ENCODE measurements at places on chromosomes 1 and 21. TPM values are rescaled to one million over a fixed set of nuclear protein-coding genes. Genes with fewer than 3 reads are reported as not detected.
A peak's percentile ranks its signal among the peaks of the same experiment; 100 is the strongest.

Gene SPAG17
- total RNA-seq, result 0.23 TPM

Gene OR2L5
- total RNA-seq, result not detected

Gene SYTL1
- total RNA-seq, result 0.91 TPM

Gene SELENON
- 35.3 TPM for total RNA-seq

GRCh38 chr1:205285381-205286101 is 36.0 kb downstream of the NUAK2 start:
- no peaks in the 10 kb centered on the region for H3K27me3 ChIP-seq
- peak overlapping the region; percentile 57 for H3K27ac ChIP-seq
- H3K4me3 ChIP-seq, result no peak overlapping the region

DNA sequence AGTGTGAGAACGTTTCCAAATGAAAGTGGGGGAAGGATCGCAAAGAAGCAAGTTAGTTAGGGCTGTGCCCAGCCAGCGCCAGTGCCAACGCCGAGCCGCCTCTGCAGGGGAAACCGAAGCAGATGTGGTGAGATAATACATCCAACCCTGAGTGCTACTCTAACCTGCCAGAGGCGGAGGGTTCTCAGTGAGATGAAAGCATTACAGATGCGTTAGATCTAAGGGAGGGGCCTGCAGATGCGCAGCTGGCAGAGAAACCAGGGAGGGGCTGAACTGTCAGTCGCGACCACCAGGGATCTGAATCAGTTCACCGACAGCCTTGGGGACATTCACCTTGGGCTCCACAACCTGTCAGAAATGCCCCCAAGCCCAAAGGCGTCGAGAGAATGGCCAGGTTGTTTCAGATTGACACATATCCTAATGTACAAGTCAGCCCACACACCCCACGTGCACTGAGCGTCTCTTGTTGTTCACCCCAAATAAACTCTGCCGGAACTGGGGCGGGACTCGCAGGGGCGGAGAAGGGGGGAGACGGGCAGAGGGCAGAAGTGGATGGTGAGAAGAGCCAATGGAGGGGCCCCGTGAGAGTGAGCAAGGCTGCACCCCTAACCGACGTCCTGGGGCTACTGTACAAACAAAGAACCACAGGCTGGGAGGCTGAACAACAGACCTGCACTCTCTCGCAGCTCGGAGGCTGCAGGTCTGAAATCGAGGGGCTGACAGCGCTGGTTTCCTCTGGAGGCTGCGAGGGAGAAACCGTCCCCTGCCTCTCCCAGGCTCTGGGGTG is 8.7 kb upstream of the UMODL1 start:
- no peak overlapping the region for H3K27ac ChIP-seq
- H3K4me1 ChIP-seq, result peaks cover 9% of the 10 kb centered on the region
- H3K4me3 ChIP-seq, result no peak overlapping the region
- no peaks in the 10 kb centered on the region for H3K36me3 ChIP-seq
- no peaks in the 10 kb centered on the region for H3K27me3 ChIP-seq

- no peak overlapping the region for H3K27ac ChIP-seq
- no peaks in the 10 kb centered on the region for H3K27me3 ChIP-seq
- no peaks in the 10 kb centered on the region for H3K36me3 ChIP-seq
- no peak for DNase-seq
Observed at GRCh38 chr21:14120091-14120734, 90.5 kb downstream of the LIPI start.

DNA sequence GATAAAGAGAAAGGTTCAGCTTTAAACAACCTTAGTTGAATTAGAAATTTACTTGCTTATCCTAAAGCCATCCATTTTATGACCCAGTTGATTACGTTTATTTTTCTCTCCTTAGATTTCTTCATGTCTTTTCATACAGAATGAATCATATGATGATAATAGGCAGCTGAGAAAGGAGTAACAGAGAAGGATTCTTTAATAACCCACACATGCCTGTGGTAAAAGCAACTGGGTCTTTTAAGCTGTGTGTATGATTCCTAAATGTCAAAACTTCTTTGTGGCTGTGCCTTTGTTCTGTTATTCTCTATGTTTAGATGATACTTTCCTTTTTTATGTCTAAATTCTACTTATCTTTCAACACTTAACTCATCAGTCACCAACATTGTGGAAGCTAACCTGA is 626.5 kb downstream of the NCAM2 start:
- H3K27me3 ChIP-seq, result no peaks in the 10 kb centered on the region
- H3K36me3 ChIP-seq, result no peaks in the 10 kb centered on the region
- DNase-seq, result no peak
- no peaks in the 10 kb centered on the region for H3K4me1 ChIP-seq
- no peak overlapping the region for H3K27ac ChIP-seq
- no peak overlapping the region for H3K4me3 ChIP-seq

DNA sequence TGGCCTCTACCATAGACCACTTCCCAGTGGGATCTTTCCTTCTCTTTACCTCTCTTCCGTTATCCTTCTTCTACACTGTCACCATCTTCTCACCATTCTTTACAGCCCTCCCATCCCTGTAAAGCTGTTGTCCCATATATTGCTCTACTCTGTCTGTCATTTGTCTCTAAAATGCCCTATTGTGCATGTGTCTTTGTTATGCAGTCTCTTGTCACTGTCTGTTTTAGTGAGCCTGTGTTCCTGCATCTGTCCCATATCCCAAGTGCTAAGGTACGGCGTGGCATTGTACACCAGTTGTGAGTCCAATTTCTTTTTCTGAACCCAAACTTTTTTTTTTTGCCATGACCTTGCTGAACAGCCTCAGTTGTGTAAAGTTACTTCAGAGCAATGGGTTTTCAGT is 8.8 kb upstream of the ZBTB18 start:
- H3K27me3 ChIP-seq, result no peaks in the 10 kb centered on the region
- H3K36me3 ChIP-seq, result no peaks in the 10 kb centered on the region
- DNase-seq, result no peak
- no peak overlapping the region for H3K4me3 ChIP-seq
- no peak overlapping the region for H3K27ac ChIP-seq

DNA sequence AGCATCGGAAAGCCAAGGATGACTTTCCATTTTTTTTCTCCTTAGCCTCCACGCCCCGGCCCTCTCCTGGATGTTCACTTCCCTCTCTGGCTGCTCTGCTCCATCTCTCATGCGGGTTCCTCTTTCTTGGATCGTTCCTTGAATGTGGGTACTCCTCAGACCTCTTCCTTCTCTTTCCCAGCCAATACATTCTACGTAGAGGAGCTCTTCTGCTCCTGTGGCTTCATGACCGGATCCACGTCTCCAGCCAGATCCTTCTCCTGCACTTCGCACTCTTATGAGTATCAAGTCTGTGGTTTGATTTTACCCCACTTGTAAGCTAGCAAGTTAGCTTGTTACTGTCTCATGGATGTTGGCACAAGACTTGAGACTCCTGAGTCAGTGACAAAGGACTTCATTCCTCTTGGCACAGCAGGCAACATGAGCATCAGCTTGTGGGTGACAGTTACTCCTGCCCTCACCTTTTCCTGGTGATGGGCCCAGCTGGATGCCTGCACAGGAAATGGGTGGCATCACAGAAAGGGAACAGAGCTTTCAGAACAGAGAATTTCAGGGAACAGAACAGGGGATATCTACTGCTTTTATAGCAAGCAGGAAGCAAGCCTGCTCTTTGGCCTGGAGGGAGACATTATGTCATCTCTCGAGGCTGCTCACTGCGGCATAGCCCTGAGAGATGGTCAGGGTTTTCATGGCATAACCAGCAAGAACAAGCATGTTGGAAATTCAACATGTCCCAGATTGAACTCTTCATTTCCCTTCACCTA is 100.1 kb upstream of the KIF26B start:
- H3K27ac ChIP-seq, result no peak overlapping the region
- H3K4me3 ChIP-seq, result no peak overlapping the region
- no peak for DNase-seq
- H3K4me1 ChIP-seq, result no peaks in the 10 kb centered on the region

DNA sequence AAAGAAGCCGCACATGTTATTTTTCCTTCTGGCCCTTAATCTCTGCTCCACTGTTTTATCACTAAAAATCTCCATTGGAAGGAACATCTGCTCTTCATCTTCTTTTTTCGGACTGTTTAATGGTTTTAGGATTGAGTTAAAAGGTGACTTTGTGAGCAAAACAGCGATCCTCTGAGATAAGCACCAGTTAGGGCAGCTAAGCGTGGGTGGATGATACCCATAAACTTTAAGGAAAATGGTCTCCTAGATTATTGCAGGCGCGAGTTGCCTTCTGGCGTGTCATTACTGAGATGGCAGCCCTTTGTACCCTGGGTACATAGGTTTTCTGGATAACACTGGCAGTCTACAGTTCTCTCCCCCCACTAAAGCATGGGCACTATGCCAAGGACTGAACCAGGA is 44.0 kb upstream of the HMGB4 start:
- H3K4me3 ChIP-seq, result no peak overlapping the region
- H3K27me3 ChIP-seq, result no peaks in the 10 kb centered on the region
- no peak overlapping the region for H3K27ac ChIP-seq
- H3K4me1 ChIP-seq, result no peaks in the 10 kb centered on the region
- DNase-seq, result peak; percentile 75
- H3K36me3 ChIP-seq, result no peaks in the 10 kb centered on the region
